SK-N-DZ (cell line): ENCODE measurements at places on chromosomes 4 and X.
A peak's percentile ranks its signal among the peaks of the same experiment; 100 is the strongest.

DNA sequence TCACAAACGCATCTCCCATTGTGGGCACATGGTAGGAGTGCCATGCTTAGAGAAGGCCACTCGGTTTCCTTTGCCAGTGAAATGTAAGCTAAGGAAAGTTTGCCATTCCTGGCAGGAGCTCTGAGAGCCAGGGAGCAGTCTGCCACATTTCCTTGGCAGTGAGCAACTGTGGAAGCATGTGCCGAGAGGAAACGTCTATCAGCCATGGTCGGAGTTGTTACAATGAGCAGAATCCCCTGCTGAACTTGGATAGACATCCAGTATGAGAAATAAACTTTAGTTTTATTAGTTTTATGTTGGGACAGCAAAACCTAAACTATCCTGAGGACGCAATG is 51.1 kb downstream of the ENOPH1 start:
- no peak for DNase-seq

GRCh38 chr4:36884151-36884550 is 360.4 kb upstream of the NWD2 start:
- no peak for DNase-seq

- no peak for DNase-seq
Observed at GRCh38 chr4:12595986-12596385, 888.2 kb downstream of the RAB28 start.

GRCh38 chrX:135112096-135112729 is 8.1 kb downstream of the ETDB start:
- peak; percentile 12 for DNase-seq

DNA sequence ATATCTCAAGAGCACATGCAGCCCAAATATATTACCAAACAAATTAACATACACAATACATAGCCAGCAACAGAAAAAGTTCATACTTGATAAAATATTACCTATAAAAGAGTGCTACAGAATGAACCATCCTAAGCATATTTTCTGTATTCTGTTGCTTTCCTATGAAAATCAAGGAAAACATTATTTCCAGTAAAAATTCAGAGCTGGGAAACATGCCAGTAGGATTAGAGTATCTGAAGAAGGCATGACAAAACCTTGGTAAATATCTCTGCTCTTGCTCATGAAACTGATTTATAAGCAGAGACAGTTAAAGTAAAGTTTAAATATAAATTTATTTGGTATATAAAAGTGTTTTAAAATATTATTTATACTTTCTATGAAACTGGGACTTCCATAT is 599.7 kb downstream of the ARAP2 start:
- no peak for DNase-seq

- no peak for DNase-seq
Observed at GRCh38 chrX:22090181-22090580, 58.1 kb downstream of the PHEX start.

DNA sequence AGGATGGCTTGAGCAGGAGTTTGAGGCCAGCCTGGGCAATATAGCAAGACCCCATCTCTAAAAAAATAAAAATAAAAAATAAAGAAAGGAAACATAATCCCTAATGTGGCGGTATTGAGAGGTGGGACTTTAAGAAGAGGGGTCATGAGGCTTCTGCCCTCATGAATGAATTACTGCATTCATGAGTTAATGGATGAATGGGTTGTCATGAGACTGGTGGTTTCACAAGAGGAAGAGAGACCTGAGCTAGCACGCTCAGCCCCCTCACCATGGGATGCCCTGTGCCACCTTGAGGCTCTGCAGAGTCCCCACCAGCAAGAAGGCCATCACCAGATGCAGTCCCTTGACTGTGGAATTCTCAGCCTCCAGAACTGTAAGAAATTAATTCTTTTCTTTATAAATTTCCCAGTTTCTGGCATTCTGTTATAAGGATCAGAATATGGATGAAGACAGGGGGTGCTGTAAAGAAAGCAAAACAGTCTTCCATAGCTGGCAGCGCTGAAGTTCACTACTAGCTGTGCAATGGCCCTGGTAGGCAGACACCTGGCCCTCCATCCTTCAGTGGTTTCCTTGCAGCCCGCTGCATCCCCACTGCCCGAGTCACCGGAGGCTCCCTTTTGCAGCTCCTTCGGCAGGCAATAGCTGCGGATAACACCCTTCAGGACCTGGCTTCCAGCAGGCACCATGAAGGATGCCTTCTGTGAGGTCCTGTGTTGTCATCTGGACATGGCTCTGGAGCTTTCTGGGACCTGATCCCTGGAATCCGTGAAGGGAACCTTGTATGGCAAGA is 44.8 kb upstream of the NSG1 start:
- DNase-seq = no peak

DNA sequence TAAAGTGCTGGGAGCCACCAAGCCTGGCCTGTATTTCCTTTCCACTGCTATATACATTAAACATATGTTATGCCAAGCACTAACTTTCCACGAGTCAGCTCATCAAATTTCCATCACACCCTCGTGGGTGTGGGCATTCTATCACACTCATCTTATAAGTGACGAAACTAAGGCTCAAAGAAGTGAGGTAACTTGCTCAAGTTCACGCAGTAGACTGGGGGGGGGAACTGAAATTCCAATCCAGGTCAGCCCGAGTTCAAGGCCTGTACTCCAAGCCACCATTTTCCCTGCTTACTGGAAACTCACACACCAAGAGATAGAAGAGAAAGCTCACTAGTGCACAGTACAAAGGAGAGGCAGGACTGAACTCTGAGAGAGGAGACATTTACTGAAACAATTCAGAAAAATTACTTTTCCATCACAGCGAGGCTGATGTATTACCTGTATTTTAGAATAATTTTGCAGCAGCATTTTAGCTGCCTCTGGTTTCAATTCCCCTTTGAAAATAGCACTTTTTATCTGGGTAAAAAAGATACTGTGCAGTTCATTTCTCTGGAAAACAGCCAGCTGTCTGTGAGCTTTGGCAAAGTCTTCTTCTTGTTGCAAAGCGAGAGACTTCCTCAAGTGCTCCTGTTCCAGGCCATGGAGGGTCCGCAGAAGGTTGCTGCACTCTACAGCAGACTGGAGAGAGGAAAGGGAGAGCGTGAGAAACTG is 76.8 kb downstream of the EVC2 start:
- DNase-seq = no peak

GRCh38 chrX:127085939-127086338 is 266.4 kb downstream of the PRR32 start:
- no peak for DNase-seq

DNA sequence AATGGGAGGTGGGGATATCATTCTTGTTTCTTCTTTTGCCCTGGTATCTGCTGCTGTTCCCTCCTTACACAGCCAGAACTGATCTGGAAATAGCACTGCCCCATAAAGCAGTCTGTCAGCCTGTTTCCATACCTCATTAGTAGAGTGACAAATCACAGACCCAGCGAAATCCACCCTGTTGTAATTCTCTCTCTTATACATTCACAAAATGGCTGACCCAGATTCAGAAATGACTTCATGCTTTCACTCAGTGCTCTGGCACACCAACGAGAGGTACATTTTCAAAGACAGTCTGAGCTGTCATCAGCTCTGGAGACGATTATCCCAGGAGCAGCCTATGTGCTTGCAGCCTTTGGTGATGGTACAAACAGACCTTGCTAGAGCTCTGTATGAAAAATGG is 164.6 kb downstream of the AFF2 start:
- peak; percentile 62 for DNase-seq

GRCh38 chr4:1225272-1226143 is 23.4 kb downstream of the CTBP1 start:
- DNase-seq = no peak

- DNase-seq = no peak
Observed at GRCh38 chrX:120335289-120335688, 24.0 kb upstream of the TMEM255A start.

DNA sequence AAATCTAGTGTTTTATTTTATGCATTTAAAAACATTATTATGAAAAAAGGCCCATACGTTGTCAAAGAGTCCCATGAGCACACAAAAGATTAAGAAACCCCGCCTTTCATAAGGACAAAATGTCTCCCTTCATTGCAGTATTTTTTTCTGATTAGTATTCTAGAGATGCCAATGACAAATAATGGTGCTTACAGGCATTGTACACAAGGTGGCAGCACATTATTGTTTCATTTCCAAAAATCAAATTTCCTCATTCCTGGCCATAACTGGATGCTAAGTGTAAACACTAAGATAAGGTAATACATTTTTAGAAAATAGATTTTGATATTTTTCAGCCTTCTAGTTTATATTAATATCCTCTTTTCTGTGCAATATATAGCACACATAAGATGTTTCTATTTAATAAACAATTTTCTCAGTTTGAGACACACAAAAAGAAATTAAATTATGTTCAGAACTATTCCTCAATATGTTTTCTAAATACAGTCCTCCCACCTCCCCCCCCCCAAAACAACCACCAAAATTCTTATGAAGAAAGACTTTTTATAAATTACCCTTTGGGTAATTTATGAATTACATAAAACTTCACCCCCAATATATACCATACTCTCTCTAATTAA is 47.7 kb downstream of the TIGD2 start:
- peak; percentile 33 for DNase-seq

DNA sequence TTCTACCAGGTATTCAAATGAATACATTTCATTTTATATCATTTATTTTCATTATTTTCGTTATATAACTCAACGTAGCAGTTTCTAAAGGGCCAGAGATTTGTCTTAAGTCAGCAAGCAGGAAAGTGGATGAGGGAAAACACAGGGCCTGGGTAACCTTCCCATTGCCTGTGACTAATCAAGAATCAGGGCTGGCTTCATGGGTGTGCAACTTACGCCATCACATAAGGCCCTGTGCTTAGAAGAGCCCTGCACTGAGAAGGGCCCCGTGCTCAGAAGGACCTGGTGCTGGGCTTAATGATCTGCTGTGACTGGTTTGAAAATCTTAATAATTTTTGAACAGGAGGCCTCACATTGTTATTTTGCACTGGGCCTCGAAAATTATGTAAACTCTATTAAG is 65.4 kb upstream of the FAM9C start:
- DNase-seq = no peak

- DNase-seq = peak; percentile 31
Observed at GRCh38 chr4:189974056-189974455, 33.4 kb downstream of the FRG1 start.

DNA sequence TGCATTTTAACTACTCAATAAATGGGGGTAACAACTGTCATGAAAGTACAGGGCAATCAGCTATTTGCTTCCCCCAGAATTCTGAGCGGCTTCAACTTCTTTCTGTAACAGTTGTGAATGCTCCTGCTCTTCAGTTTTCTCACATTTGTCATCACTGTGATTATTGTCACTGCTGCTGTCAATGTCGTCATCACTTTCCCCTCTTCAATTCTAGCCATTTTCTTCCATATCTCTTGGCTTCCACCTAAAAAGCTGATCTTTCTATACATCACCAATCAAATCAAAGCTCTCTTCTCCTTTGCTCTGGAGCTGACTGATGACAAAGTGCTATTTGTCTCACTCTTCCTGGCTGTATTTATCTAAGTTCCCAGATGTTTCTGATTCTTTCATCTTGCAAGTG is 125.6 kb downstream of the COMMD8 start:
- no peak for DNase-seq

DNA sequence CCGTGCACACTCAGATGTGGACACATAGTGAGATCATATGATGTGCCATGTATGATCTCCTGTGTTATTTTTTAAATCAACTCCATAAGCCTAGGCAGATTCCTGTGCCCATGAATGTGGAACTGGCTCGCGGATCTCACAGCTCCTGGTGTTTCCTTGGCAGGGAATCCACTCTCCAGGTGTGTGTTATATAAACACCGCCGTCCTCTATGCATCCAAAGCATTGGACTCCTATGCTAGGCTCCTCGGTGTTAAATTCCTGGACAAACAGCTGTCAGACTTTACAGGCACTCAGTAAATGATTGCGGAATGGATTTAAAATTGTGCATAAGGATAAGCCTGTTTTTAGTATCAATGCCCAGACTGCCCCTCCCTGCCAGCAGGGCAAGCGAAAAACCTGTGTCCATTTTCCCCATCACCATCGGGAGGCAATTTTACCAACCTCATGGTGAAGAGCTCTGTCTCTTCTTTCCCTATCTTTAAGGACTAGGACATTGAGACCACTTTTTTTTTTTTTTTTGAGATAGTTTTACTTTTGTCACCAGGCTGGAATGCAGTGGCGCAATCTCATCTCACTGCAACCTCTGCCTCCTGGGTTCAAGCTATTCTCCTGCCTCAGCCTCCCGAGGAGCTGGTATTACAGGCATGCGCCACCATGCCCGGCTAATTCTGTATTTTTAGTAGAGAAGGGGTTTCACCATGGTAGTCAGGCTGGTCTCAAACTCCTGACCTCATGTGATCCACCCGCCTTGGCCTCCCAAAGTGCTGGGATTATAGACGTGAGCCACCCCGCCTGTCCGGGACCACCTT is 23.6 kb upstream of the GPR78 start:
- DNase-seq = no peak

DNA sequence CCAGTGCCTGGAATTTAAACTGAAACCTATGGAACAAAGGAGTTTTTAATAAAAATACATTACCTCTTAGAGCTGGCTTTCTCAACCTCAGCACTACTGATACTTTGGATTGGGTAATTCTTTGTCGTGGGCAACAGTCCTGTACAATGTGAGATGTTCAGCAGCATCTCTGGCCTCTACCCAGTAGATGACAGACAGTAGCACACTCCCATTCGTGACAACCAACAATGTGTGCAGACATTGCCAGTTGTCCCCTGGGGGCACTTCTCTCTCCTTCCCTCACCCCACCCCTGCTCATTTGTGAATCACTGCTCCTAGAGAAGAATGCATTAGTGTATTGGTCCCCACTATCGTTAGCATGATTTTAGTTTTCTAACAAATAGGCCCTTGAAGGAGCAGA is 16.2 kb downstream of the GPAT3 start:
- no peak for DNase-seq

- no peak for DNase-seq
Observed at GRCh38 chrX:9576059-9576458, 111.2 kb downstream of the TBL1X start.

DNA sequence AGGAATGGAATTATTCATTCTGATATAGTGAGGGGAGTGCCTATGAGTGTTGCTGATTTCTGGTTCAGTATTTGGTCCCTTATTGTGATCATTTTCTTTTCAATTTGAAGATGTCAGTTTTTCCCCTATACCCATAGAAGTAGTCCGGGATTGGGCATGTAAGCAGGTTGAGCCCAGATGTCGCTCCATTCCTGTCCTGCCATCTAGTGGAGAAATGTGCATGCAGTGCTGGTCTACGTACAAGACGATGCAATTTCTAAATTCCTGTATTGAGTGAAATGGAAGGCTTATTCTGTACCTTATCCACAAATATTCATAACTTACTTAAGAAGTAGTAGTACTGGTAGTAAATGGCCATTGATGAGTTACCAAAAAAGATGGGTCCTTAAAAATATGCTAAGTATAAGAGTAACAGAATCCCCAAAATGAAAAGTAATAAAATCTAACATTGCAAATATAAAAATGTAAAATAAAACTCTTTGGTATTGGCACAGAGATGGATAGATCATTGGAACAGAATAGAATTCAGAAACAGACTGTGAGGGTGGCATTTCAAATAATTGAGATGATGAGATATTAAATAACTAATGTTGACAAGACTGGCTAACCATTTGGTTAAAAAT is 60.9 kb downstream of the UGT8 start:
- peak; percentile 56 for DNase-seq

DNA sequence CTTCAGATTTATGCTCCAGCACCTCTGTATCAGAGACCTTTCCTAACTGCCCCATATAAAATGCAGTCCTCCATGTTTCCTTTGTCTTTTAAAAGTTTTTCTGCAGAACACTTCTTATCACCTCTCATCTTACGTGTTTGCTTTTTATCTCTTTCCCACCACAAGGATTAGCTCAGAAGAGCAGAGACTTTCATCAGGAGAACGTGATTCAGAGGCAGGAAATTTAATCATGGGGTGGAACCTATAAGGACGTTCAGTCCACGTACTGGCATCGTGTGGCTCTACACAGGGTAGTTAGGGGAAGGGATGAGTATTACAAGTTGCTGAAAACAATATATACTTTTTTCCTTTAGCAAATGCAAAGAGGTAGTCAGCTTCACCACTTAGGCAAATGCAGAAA is 98.7 kb downstream of the SORBS2 start:
- no peak for DNase-seq
